Stimulated activated CD8-positive, alpha-beta memory T cell treated with anti-CD3 and anti-CD28 coated beads, Interleukin-2, amount 100 ng/mL, for 1 hour (primary cell): ENCODE measurements at places on chromosomes 6 and 20.

- DNase-seq, result no peak
Measured at GRCh38 chr6:13915561-13916229, 9.1 kb upstream of the RNF182 start.

GRCh38 chr20:50919567-50919966, 11.7 kb downstream of the ADNP start:
- DNase-seq, result no peak

GRCh38 chr6:39518221-39518620, 195.7 kb upstream of the KCNK16 start:
- no peak for DNase-seq

DNA sequence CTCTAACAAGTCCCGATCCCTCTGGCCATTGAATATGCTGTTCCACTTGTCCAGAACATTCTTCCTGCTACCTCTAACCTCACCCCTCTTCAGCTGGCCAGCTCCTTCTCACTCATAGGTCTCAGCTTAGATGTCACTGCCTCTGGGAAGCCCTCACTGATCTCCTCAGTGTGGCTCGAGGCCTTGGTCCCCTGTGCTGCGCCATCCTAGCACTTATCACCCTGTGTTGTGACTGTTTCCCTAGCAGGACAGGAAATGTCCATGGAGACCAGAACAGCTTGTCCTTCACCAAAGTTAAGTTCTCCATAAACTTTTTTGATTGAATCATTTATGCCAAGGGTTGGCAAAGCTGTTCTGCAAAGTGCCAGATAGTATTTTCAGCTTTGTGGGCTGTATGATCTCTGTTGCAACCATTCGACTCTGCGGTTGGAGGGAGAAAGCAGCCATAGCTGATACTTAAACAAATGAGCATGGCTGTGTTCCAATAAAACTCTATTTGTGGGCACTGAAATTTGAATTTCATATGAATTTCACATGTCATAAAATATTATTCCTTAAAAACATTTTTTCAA, 6.5 kb upstream of the BNIP5 start:
- no peak for DNase-seq

GRCh38 chr20:57386762-57387161, 4.4 kb upstream of the RBM38 start:
- DNase-seq, result no peak

DNA sequence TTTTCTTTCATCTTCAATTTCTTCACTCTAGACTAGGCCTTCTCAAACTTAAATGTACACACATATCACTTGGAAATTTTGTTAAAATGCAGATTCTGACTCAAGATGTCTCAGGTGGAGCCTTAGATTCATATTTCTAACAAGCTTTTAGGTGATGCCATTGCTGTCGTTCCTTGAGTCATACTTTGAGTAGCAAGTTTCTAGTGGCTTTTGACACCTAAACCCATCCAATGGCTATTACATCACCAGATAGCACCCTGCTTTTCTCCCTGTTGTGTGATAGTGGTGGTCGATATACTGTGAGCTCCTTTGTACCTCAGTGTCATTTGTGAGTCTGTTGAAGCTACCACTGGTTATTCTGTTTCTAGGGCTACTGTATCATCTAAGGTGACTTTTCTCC, 34.8 kb upstream of the BAG2 start:
- no peak for DNase-seq

DNA sequence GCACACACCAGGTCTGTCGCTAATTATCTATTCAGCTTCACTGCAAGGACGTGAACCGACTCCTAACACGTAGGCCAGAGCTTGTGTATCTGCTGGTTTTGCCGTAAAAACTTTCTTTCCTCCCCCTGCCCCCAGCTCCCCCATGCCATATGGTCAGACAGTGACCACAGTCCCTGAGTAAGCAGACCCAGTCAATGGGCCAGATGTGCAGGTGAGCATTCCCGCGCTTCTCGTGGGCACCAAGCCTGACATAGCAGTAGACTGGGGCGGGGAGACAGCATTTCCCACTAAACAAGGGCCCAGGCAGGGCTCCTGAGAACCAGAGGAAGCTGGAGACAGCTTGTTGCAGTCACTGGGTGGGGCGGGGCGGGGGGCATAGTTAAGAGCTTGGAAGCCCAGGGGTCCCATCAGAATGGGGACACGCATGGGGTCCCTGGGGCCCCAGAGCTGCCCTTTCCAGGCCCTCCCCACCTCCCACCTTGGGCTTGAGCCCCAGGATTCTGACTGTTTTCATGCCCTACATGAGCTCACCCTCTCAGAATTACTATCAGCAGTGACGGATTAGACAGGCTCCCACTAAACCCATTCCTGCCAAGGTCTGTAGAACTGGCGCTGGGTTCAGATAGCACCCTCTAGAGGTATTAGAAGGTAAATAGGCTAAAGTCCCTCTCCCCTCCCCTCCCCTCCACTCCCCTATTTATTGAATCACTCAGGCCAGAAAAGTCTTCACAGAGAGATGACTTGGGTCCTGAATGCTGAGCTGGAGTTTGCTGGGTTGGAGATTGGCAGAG, 51.8 kb downstream of the CDH26 start:
- DNase-seq, result no peak

DNA sequence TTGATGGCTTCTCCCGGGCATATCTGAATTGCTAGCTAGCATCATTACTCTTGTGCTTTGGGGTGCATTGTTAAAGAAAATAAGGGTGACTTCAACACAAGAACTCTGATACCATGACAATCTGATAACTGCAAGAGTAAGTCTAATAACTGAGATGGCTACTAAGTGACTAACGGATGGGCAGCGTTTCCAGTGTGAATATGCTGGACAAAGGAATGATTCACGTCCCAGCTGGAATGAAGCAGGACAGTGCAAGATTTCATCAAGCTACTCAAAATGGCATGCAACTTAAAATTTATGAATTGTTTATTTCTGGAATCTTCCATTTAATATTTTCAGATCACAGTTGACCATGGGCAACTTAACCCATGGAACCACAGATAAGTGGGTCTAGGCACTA, 31.7 kb downstream of the MOXD1 start:
- no peak for DNase-seq

GRCh38 chr20:25389401-25389857, 1.2 kb downstream of the ABHD12 start:
- DNase-seq, result no peak

GRCh38 chr6:115663681-115664080, 397.0 kb downstream of the FRK start:
- no peak for DNase-seq

DNA sequence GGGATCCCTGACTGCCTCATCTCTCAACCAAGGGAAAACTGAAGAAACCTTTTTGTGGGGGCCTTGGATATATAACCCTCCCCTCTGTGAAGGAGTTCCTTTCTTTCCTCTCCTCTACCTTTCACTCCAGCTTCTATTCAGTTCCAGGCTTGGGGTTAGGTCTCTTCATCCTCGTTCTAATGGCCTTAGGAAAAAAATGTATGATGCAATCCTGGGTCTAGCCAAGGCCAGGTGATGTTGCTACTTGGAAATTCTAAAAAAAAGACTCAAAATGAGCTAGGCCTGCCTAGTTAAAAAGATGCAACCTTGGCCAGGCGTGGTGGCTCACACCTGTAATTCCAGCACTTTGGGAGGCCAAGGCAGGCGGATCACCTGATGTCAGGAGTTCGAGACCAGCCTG, 7.6 kb downstream of the ABCC10 start:
- no peak for DNase-seq

GRCh38 chr6:53375847-53376246, 27.1 kb upstream of the ELOVL5 start:
- DNase-seq, result no peak

DNA sequence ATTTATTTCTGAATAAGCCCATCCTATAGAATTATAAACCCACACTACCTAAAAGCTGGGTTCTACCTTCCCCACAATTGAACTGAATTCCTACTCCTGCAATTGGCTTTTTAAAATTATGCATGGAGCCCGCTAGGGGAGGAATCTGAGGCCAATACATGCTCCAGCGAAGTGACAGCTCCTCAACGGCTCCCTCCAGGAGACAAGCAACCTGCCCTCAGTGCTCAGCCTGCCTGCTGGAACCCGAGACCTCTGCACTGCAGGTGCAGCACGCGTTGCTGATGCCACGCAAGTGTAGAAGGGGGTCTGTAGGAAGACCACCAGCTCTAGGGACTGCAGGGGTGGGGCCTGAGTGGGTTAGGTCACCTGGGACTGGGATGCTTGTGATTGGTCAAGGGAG, 170.2 kb upstream of the CDYL start:
- DNase-seq, result no peak
